NCI-H1092 (cell line): ENCODE measurements at places on chromosomes 5 and 9.

DNA sequence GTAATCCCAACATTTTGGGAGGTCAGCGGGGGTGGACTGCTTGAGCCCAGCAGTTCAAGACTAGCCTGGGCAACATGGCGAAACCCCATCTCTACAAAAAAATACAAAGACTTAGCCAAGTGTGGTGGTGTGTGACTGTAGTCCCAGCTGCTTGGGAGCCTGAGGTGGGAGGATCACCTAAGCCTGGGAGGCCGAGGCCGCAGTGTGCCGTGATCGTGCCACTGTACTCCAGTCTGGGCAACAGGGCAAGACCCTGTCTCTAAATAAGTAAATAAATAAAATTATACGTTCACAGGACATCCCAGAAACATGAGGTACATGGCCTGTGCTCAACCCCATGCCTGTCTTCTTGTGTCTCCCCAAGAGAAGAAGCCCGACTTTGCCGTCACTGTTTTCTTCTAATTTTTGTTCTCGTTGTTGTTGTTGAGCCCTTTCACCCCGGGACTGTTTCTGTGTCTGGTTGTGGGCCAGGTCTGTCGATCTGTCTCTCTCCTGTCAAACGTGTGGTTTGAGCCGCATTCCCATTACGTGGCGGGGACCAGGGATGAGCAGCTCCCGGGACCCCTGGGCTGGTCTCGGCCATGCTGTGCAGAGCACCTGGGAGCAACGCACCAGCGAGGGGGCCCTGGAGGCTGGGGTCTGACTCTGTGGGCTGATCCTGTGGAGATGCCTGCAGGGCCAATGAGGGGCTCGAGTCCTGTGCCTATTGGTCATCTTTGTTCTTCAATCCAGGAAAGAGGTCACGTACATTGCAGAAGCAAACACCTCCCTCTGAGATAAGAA lies 32.2 kb downstream of the NACC2 start:
- DNase-seq = no peak

GRCh38 chr5:160245506-160246086 lies 16.3 kb downstream of the FABP6 start:
- DNase-seq = no peak

GRCh38 chr5:4208996-4209395 lies 613.4 kb downstream of the IRX1 start:
- DNase-seq = no peak

DNA sequence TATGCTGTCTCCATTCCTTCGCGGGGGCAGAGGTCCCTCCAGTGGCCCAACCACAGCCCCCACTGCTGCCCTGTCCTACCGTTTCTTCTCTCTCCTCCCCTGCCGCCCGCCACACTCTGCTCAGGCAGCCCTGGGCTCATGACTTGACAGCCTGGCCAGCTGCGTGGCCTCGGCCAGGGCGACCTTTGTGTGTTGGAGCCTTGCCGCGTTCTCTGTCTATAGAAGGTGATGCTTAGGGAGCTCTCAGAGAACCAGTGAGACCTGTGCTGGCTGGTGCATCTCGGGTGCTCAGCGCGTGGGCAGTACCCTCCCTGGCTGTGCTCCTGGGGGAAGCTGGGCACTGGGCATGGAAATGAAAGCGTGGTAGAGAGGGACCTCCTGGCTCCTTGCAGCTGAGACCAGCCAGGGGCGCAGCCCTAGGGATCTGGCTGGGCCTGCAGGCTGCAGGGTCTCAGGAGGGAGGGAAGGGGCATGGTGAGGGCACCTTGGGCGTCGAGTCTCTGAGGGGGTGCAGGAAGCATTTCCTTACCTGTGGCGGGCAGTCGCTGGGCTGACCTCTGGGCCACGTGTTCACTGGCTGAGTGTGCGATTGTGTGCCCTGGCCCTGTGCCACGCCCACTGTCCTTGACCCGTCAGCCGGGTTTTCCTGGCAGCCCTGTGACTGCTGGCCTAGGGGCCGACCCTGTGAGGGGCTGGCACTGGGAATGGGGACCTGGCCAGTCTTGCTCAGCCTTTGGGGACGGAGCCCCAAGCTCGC lies 50.3 kb downstream of the RXRA start:
- no peak for DNase-seq

DNA sequence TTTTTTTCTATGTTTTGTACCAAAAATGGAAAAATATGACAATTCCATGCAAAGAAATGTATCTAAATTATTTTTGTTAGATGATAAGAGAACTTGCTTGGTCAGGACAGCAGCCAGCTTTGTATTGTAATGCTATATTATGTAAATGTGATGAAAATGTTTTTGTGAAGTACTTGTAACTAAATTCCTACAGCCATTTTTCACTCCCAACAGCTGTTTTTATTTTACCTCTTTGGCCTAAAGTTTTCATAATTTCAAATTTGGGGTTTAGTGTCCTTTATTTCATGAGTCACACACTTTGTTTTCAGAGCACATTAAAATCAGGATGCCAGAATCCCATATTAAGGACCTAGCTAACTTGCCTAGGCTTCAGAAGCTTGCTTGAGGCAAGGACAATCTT lies 64.1 kb downstream of the WDR41 start:
- DNase-seq = no peak

GRCh38 chr9:126806336-126806735 lies 1.5 kb downstream of the ZBTB43 start:
- DNase-seq = no peak

DNA sequence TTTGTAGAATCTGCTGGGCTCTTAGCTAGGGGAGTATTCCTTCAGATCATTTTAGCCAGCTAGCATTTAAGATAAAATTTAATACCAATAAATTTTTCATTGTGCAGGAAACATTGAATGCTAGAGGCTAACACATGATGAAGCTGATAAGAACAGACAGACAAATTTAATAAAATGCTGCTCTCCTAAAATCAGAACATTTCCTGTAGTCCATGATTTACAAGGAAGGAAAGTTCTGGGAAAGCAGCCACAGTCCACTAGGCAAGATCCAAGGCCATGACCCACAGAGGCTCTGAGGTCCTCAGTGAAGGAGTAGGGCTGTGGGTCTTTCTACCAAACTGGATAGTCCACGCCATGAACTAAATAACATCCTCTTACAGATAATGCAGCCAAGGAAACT lies 253.0 kb downstream of the ICE1 start:
- no peak for DNase-seq
